ENCODE measurements at places on chromosomes 2 and 18.

DNA sequence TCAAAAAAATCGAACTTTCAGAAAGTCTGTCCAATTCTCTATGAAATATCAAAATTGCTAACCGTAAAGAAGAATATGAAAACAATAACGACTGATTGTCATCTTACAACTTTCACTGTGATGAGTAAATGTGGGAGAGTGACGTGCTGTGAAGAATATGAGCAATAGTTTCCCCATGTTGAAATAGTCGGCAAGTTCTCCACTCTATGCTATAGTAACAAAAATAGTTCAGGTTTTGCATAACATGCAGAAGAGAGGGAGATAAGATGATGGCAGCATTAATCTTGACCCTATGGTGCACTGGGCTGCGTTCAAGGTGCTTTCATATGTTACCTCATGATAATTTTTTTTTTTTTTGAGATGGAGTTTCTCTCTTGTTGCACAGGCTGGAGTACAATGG is 196.8 kb upstream of the CYRIA start:
- no peak for DNase-seq

DNA sequence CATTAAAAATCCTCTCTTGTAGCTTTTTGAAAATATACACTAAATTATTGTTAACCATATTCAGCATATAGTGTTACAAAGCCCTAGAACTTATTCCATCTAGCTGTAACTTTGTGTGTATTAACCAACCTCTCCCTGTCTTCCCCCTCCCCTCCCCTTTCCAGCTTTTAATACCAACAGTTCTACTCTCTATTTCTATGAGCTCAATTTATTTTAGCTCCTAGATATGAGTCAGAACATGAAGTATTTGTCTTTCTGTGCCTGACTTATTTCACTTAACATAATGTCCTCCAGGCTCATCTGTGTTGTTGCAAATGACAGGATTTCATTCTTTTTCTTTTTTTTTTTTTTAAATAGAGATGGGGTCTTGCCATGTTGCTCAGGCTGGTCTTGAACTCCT is 45.1 kb downstream of the GPD2 start:
- DNase-seq: no peak

DNA sequence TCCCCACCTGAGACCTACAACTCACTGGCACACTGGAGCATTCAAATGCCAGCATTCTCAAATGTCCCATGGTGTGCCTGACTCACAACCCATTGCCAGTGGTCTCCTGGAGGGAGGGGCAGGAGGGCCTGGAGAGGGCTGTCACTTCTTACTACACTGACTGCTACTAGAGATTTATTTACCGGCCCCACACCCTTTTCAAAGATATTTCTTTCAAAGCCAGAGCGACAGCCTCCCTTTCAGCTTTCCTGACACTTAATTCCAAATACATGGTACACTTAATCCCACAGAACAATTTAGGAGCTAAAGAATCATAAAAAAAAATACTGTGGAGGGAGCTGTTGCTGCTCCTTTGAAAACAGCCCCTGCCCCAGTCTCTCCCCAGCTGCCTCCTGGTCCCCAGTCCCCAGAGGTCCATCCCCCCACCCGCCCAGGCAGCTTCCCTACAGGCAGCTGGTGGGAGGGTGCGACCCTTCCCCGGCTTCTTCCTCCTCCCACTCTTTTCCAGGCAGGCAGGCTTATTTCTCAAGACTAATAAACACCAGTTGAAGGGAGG is 129.1 kb upstream of the SMAD2 start:
- no peak for DNase-seq

DNA sequence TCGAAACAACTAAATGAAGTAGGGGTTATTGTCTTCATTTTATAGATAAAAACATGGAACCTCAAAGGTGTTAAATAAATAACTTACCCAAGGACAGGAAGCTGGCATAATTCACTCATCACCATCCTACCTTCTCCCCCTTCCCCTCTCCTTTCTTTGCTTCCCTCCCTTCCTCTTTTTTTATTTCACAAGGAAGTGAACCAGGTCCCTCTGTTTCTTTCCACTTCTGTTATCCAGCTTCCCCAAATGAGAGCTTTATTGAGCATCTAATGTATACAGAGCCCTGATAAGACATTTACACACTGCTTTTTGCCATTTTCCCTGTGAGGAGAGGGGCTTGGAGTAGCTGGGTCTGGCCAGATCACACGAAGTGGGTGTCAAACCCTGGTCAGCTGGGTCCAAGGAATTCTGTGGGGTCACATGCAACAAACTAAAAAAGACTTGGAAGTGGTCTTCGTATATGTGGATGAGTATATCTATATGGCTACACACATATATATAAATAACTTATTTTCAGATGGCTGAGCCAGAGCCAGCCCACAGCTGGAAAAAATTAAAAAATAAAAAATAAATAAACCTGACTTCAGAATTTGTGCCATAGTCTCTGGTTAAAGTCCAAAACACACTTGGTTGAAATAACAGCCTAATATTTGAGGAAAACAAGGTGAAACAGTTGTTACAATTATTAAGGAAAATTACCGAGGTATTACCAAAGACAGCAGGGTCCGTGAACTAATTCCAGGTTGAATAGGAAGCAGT is 49.3 kb upstream of the FOSL2 start:
- DNase-seq: no peak

- DNase-seq: no peak
These were observed 224.5 kb downstream of the IKZF2 start for GRCh38 chr2:212926940-212927339.

DNA sequence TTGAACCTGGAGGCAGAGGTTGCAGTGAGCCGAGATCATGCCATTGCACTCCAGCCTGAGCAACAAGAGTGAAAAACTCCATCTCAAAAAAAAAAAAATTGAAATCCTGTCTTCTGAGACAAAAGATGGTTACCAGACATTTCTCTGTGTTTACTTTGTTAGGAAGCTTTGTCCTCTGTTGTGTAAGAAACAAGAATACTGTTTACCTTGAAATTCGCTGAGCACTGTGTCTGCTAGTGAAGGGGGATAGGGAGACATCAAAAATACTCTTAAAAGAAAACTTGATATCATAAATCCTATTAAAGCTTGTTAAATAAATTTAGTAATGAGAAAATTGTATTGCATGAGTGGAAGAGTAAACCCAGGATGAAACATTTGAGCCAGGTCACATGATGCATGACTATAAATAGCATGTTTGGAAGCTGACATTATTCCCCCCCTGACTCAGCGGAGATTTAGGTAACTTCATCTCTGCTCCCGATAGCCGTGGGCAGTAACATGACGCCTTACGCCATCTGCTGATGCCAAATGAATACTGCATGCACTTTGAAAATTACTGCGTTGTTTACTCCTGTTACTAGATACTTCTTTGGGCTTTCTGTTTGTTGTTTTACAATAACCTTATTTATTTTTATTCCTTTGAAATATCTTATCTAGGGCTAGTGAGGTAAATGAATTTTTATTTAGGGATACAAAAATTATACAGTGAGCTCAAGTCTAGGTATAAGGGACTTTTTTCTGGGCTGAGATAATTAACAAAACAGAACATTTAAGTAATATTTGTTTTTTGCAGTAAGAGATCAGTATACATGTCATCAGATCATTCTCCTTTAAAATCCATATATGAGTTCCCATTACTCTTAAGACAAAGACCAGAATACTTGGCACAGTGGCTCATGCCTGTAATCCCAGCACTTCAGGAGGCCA is 134.9 kb downstream of the MAP3K20 start:
- peak; percentile 31 for DNase-seq

DNA sequence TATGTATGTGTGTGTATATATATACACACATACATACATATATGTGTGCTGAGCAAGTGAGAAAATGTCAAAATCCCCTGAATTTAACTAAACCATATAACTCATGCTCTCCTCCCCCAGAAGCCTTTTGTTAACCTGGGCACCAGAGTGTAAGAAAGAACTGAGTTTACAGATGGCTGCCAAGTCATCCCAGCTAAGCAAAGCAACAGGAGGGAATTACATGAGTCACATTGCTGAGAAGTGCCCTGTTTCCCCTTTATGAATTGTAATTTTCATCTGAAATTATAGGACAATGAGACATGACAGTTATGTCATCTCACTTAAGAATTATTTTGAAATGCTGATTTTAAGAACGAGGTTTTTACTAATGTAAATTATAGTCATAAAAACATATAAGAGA is 29.9 kb downstream of the SCN7A start:
- DNase-seq: no peak

GRCh38 chr18:62784338-62784965 is 69.1 kb downstream of the PHLPP1 start:
- DNase-seq: no peak

GRCh38 chr2:197952540-197953202 is 148.3 kb downstream of the PLCL1 start:
- no peak for DNase-seq

DNA sequence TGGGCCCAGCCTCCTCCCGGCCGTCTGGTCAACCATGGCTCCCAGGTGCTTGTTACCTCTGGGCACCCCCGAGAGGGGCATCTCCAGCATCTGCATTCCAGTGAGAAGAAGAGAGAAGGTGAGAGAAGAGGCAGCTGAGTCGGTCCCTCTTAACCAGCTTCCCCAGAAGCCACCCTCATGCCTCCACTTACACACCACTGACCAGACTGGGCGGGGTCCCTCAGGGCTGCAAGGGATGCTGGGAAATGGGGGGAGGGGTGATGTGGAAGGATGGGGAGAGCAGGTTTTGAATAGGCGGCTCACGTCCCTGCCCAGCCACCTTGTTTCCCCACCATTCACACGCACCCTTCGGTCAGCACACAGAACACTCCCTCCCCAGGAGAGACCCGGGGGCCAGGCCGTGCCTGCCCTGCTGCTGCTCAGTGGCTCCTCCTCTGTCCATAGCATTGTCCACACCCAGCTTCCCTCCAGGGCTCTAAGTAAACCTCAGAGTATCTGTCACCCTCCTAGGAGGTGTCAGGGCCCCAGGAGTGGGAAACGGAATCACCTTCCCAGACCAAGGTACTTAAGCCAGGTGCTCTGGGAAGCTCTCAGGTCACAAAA is 34.7 kb downstream of the GBX2 start:
- no peak for DNase-seq

DNA sequence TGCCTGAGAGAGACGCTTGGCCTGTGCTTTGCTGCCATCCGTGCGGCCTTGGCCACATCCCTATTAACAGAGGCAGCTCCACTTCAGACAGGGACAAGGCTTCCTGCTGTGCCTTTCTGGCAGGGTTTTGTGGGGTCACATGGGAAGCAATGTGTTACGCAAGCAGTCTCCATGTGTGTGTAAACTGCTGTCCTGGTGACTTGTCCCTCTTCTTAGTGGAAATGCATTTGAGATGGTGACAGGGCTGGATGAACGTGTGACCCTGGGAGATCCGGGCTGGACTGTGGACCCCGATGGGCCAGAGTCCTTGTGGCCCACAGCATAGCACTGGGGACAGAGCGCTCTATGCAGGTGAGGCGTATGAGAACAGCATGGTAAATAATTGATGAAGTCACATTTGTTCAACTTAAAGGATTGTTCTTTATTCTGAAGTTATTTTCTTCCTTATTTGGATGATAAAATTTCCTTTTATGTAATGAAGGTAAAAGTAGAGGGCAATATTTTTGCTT is 23.2 kb downstream of the ASB1 start:
- DNase-seq: no peak

- no peak for DNase-seq
These were observed 1341.3 kb upstream of the PIK3C3 start for GRCh38 chr18:40613721-40614120.

- DNase-seq: no peak
These were observed 339.8 kb downstream of the CYP26B1 start for GRCh38 chr2:71807581-71808451.

DNA sequence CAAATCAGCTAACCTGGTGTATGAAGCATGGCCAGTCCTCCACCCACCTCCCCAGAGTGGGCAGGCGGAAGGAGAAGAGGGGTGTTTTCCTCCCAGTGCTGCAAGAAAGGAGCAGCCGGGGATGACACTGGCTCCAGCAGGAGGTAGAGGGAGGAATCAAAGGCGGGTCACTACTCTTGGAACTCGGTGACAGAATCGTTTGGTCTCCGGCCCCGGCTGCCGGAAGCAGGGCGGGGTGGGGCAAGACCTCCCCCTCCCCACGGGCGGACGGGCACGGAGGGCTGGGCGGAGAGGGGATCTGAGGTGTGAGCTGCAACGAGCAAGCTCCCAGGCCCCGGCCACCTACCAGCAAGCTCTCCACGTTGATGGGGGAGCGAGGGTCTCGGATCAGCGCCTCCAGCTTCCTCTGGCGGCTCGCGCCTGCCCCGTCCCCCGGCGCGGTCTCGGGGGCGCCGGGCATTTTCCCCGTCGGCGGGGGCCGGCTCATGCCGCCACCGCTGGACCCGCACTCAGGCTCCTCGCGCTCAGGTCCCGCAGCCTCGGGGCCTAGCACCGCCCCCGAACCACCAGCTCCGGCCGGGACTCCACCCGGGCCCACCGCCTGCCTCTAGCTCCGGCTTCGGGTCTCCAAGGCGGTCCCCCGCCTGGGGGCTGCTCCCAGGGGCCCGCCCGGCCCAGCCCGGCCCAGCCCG is 640 bp downstream of the ROCK2 start:
- DNase-seq: peak; percentile 34

- no peak for DNase-seq
These were observed 32.1 kb upstream of the KCNG2 start for GRCh38 chr18:79765491-79766245.

DNA sequence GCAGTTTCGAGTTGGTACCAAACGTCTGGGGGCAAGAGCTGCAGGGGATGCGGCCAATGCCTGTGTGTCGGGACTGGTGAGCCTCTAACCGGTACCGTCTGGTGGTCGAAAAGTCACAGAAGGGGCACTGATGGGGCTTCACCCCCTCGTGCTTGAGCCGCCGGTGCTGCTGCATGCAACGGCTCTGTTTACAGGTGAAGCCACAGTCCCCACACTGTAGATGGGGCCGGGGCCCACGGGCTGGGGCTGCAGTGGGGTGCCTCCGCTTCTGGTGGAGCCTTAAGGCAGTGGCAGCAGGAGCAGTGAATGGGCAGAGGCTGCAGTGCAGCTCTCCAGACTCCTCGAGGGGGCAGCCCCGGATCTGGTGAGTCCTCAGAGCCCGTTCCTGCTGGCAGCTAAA is 16.6 kb downstream of the ZNF142 start:
- DNase-seq: no peak

DNA sequence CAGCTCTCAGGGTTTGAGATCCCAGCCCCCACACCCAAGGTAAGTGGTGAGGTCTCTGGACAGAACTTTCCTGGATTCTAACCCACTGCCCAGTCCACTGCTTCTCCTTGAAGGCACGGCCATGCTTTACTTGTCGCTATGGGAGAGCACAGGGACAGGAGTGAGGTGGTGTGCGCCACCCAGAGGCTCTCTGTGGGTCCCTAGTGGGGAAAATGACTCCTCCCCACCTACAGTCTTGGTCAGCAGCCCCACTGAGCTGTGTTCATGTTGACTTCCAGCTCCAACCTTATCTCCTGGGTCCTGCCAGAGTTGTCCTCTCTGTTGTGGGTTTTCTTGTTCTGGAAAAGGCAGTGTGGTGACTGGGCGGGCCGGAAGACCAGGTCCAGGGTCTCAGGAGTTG is 11.1 kb downstream of the TET3 start:
- DNase-seq: no peak

- no peak for DNase-seq
These were observed 4.0 kb upstream of the CCBE1 start for GRCh38 chr18:59701272-59701671.

- no peak for DNase-seq
These were observed 93.5 kb downstream of the NAB1 start for GRCh38 chr2:190742431-190742830.

GRCh38 chr2:237341872-237342271 is 72.1 kb downstream of the COL6A3 start:
- DNase-seq: no peak

GRCh38 chr2:75605770-75606529 is 40.6 kb upstream of the MRPL19 start:
- peak; percentile 26 for DNase-seq

Measured in NCI-H526 treated with DMSO at 0.1 percent for 48 hours (cell line).